ENCODE measurements at places on chromosomes 11 and 22.

DNA sequence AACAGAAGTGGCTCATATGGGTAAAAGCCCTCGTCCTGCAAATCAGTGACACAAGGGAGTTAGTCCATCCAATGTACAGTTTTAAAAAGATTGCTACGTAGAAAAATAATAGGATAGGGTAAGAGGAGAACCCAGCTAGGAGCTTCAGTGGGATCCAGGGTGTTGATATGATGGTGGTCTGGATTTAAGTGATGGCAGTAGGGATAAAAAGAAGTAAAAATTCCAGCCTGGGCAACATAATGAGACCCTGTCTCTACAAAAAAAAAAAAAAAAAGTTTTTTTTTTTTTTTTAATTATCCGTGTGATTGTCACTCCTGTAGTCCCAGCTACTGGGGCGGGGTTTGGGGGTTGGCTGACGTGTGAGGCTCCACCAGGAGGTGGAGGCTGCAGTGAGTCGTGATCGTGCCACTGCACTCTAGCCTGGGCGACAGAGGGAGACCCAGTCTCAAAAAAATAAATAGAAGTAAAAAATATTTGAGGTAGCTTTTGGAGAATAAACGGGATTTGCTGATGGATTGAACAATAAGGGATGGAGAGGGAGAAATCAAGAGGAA is 7.0 kb upstream of the L3MBTL2 start:
- DNase-seq: no peak

- DNase-seq: no peak
Measured at GRCh38 chr22:40175611-40176244, 2.0 kb upstream of the TNRC6B start.

DNA sequence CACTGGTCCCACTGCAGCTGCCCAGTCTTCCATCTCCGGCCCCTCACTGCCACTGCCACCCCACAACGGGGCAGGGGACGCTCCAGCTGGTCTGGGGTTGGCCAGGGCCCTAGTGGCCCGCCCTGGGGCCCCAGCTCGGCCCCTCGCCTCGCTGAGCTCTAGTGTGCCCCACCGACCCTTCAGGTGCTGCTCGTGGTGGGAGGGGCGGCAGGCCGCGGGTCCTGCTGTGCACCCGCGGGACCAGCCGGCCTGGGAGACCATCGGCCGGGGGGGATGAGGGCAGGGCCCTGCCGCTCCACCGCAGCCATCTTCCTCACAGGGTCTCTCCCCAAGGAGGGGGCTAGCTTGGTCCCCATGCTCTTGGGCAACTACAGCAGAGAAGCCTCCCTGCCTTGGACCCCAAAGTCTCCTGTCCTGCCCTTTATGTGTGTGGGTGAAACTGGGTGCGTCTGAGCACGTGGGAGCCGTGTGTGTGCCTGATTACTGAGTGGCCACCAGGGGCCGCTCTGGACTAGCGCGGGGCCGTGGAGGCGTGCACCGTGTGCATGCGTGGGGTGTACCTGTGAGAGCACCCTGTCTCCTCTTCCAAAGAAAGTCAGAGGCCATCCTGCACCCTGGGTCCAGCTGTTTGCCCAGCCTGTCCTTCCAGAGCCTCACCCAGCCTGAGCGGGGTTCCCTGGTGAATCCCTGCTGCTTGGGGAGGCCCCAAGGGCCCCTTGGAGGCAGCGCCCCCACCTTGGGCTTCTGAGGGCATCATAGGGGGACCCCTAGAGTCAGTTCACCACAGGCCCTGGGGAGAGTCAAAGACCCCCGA is 6.0 kb upstream of the ACR start:
- no peak for DNase-seq

- peak; percentile 60 for DNase-seq
Measured at GRCh38 chr11:68354148-68354872, 41.9 kb downstream of the LRP5 start.

- no peak for DNase-seq
Measured at GRCh38 chr22:42269432-42270175, 849 bp downstream of the TCF20 start.

GRCh38 chr11:22415476-22415875 is 77.3 kb downstream of the SLC17A6 start:
- DNase-seq: peak; percentile 69

DNA sequence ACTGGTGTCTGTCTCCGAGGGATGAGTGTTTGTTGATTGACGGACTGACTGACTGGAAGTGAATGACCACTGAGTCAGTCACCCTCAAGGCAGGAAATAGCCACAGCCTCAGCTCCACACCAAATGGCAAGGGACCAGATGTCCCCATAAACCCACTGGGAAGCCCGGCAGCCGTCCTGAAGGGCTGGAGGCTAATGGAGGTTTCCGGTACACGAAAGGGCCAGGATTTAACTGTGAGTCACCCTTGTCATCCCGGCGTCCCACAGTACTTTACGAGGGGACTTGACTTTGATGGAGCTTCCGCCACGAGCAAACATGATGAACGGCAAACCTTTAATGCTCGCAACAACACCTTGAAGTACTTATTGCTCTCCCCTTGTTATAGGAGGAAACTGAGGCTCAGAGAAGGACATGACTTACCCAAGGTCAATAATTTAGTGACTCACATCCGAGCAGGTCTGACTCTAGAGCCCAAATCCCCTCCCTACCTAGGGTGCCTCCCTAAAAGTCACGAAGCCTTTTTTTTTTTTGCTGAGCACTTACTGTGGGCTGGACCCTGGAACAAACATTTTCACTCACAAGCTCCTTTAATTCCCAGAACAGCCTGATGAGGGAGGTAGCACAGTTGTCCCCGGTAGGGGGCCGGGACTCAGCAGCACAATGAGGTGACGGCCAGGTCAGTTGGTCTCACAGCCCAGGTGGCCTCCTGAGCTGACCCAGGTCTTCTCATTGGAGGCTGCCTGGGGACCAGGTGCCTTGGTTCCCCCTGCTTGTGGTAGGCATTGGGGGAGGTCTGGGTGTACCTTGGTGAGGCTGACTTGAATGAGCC is 25.2 kb upstream of the GCAT start:
- DNase-seq: no peak

Measured in skeletal muscle cell (primary cell).